Muscle of leg (tissue), 16 donors: ENCODE measurements at places on chromosomes 6 and 20. TPM values are rescaled to one million over a fixed set of nuclear protein-coding genes. Genes with fewer than 3 reads are reported as not detected.

DLL1 gene
- 12.8 TPM for total RNA-seq

SLC35D3 gene
- not detected for total RNA-seq

GRCh38 chr6:77502981-77503380 lies 39.7 kb upstream of the HTR1B start:
- no peak overlapping the region for H3K4me3 ChIP-seq
- H3K27me3 ChIP-seq = no peaks in the 10 kb centered on the region
- DNase-seq = peak; percentile 0
- H3K4me1 ChIP-seq = no peaks in the 10 kb centered on the region
- H3K36me3 ChIP-seq = no peaks in the 10 kb centered on the region

DNA sequence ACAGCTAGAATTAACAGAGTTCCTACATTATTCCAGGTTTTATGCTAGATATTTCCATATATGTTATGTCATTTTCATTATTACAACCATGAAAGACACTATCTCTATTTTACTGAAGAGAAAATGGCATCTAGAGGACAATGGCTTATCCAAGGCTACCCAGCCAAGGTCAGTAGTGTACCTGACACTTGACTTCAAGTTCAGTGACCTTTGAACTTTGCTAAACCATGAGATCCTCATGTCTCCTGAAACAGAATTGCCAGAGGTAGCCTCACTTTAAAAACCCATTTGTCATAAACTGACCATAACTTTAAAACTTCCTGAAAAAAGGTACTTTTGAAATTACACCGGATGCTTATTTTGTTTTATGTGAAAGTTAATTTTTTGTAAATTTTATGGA lies 14.4 kb downstream of the NAPB start:
- no peaks in the 10 kb centered on the region for H3K27me3 ChIP-seq
- H3K4me3 ChIP-seq = no peak overlapping the region
- DNase-seq = no peak
- H3K4me1 ChIP-seq = no peaks in the 10 kb centered on the region
- no peaks in the 10 kb centered on the region for H3K36me3 ChIP-seq
- no peak overlapping the region for H3K27ac ChIP-seq
